ENCODE measurements at places on chromosomes 16 and 17.

GRCh38 chr17:31313982-31314781 is at the start of gene EVI2B:
Gene EVI2B (minus strand): TSS chr17:31314054. CDS start chr17:31305609, 8,445 bp downstream.
- no peak for DNase-seq

DNA sequence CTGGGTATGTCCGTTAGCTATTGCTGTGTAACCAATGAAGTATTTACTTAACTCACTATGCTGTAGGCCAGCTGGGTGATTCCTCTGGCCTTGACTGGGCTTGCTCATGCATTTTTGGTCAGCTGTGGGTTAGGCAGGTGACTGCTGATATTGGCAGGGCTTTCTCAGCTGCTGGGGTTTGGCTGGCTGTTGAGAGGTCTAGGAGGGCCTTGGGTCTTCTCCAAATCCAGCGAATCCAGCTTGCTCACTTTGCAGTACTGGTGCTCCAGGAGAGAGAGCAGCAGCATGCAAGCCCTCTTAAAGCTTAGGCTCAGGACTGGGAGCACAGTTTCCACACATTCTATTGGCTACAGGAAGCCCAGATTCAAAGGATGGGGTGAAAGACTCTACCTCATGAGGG is 270.1 kb downstream of the PHKB start:
- peak; percentile 85 for DNase-seq

GRCh38 chr17:6269478-6269877 is 165.4 kb downstream of the AIPL1 start:
- peak; percentile 1 for DNase-seq

GRCh38 chr16:56231-56927 is 2.8 kb downstream of the SNRNP25 start:
- DNase-seq = no peak

DNA sequence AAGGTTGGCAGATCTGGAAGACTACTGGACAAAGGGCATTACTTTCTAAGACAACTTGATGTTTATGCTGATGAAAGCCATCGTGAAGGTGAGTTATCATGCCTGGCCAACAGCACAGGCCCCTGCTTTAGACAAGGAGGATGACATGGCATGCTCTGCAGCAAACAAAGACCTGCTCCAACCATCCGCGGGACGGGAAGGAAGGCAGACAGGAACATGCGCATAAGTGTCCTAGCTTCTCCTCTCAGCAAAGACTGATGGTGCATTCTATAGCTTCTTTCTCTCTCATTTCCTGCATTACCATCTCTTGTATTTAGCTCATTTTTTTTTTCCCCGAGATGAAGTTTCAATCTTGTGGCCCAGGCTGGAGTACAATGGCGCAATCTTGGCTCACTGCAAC is 5.4 kb downstream of the NPLOC4 start:
- no peak for DNase-seq

- DNase-seq = no peak
Measured at GRCh38 chr17:21089145-21089544, 37.6 kb upstream of the DHRS7B start.

DNA sequence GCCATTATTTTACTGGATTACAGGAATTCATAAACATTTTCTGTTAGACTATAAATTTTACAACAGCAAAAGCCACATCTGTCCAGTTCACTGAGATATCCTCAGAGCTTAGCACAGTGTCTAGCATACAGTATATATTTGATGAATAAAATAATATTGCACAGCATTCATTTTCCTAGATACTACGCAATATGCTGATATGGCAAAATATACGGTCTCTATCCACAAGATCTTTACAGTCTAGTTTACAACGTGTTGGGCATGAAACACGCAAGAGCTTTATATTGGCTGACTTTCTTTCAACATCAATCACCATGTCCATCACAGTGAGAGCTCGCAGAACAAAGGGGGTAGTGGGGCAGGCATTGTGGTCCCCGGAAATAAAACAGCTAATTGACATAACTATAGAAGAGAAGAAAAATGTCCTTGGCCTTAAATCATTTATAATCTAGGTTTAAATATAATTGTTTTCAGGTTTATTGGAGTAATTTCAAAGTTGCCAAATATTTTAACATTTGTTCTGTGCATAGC is 43.5 kb downstream of the ZNF652 start:
- DNase-seq = no peak

- peak; percentile 53 for DNase-seq
Measured at GRCh38 chr17:44218344-44219107, 949 bp downstream of the UBTF start.

DNA sequence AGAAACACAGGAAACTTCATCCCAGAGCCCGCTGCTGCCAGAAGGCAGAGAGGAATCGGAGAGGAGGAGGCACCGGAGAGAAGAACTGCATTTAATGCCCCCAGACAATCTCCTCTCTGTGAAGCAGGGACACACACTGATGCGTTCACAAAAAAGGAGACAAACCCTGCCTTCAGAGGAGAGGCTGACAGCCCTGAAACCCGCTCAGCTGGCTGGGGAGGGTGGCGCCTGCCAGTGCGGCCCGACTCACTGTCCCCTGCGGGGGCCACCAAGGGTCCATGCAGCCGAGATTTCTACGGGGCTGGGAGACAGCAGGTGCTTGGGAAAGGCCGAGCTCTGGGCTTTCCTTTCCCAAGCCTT is 21.9 kb upstream of the CACNG1 start:
- DNase-seq = no peak

- no peak for DNase-seq
Measured at GRCh38 chr17:40707745-40708144, 4.2 kb upstream of the KRT24 start.

DNA sequence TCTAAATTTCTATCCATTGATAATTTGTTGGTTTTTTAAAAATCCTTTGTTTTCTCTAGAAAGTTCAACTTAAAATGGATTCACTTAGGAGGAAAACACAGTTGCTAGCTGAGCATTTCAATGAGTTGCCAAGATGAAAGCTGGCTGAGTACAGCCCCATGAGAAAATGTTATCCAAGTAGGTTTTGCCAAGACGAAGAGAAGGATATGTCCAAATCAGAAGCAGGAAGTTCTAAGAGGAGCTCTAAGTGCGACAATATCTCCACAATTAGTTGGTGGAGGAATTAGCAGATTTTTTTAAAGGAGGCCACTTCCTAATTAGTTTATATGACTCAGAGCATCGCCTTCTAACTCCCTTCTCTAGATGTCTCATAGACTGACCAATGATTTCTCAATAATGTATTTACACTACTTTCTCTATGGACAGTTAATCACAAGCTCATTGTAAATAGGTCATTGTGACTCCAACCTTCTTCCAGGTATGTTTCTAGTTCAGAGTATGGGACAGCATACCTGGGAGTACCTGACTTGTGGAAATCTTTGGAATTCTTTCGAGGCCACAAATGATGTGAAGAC is 873.3 kb upstream of the SOX9 start:
- no peak for DNase-seq

- DNase-seq = no peak
Measured at GRCh38 chr16:55868980-55869379, 6.2 kb downstream of the CES5A start.

GRCh38 chr17:64002658-64003525 is 4.7 kb downstream of the PRR29 start:
- DNase-seq = no peak

DNA sequence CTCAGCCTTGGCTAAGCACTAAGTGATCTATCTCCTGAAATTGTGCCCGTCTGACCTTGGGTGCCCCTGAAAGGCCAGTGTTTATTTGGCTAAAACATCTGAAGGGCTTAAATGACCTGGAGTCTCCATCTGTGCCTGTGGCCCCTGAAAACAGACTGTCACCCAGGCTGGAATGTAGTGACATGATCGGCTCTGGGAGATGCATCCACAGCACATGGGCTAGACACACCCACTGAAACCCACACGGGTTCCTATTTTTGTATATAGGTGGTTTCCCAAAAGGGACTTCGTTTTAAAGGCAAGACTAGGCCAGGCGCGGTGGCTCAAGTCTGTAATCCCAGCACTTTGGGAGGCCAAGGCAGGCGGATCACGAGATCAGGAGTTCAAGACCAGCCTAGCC is 13.5 kb downstream of the CEP295NL start:
- no peak for DNase-seq

- DNase-seq = no peak
Measured at GRCh38 chr16:86531191-86531545, 20.8 kb downstream of the FOXF1 start.

- no peak for DNase-seq
Measured at GRCh38 chr17:8823279-8823678, 24.1 kb upstream of the MFSD6L start.

GRCh38 chr17:68871447-68871846 is 83.7 kb downstream of the ABCA8 start:
- no peak for DNase-seq

- DNase-seq = no peak
Measured at GRCh38 chr16:22088642-22089041, 3.7 kb upstream of the VWA3A start.

GRCh38 chr16:81779536-81780320 is 637 bp downstream of the PLCG2 start:
- DNase-seq = no peak

- DNase-seq = no peak
Measured at GRCh38 chr17:47840742-47841487, at the start of gene SCRN2. Gene SCRN2 (minus strand): TSS chr17:47841273. CDS start chr17:47840843, 430 bp downstream.

DNA sequence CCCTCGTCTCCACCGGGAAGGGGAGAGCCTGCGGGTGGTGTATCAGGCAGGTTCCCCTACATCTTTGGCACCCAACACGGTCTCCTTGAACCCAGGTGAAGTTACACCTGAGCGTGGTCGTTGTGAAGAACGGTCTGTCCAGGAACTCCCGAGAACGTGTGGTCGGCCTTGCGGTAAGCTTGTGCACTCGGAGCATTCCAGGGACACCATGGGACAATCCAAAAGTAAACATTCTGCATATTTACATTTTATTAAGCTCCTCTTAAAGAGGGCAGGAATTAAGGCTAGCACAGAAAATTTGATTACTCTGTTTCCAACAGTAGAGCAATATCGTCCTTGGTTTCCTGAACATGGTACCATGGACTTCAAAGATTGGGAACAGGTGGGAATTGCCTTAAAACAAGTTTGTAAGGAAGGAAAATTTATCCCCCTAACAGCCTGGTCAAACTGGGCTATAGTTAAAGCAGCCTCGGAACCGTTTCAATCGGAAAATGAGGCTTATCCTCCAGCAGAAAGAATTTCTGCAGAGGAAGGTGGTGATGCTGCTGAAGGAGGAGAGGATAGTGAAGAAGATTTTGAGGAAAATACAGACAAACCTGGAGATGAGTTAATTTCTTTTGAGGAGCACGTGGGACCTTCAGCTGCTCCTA is 18.2 kb downstream of the ALOX15B start:
- DNase-seq = no peak

GRCh38 chr17:47949946-47950345 is 7.7 kb downstream of the PRR15L start:
- no peak for DNase-seq

- no peak for DNase-seq
Measured at GRCh38 chr16:82672676-82673075, 45.9 kb downstream of the CDH13 start.

DNA sequence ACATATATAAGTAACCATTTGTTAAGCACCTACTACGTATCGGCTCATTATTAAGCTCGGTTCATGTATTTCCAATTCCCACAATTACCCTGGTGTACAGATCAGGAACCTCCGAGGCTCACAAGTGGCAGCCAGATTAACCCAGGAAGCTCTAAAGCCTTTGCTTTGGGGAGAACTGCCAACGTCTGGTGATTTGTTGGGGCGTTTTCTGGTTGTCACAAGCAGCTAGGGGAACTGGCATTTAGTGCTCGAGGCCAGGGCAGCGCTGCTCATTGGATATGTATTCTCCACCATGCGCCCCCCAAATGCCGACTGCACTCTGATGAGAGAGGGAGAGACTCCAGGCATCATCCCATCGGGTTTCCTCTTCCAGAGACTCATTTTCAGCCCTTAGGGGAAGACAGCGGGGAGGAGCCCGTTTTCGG is 541 bp downstream of the ZNF18 start:
- DNase-seq = no peak

- no peak for DNase-seq
Measured at GRCh38 chr17:7704601-7705268, at the start of gene EFNB3. Gene EFNB3 (plus strand): TSS chr17:7705202. CDS start chr17:7705599, 397 bp downstream.

GRCh38 chr17:64145375-64145750 is 15.4 kb upstream of the ERN1 start:
- no peak for DNase-seq

DNA sequence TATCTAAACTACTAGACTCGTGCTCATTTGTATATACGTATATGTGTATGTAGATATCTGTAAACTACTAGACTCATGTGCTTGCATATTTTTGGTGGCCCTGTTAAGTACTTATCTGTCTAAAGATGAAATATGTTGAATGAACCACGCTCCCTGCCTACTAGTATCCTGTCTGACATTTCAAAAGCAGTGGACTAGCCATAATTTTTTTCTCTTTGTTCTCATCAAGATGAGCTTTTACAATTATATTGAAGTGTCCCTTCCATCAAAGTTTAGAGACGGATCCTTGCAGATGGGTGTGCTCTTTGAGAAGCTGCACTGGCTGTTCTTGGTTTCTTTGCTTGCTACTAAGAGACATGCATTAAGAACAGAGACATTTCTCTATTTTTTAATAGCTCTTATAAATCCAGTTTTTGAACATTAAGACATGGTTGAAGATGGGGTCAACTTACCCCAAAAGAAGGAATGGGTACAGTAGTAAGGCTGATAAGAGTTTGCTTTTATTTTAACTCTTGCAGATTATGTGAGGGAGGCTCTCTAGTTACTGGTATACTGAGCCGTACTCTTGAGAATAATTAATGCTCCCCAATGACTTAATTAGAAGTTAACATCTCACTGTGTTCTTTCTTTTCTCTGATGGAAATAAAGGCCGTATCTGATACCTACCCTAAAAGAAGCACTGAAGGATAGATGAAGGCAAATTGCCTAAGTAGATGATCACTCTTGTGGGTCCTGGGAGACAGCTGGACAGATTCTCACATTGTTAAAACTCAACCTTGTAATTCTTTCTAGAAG is 3.4 kb downstream of the CNTNAP4 start:
- DNase-seq = no peak

DNA sequence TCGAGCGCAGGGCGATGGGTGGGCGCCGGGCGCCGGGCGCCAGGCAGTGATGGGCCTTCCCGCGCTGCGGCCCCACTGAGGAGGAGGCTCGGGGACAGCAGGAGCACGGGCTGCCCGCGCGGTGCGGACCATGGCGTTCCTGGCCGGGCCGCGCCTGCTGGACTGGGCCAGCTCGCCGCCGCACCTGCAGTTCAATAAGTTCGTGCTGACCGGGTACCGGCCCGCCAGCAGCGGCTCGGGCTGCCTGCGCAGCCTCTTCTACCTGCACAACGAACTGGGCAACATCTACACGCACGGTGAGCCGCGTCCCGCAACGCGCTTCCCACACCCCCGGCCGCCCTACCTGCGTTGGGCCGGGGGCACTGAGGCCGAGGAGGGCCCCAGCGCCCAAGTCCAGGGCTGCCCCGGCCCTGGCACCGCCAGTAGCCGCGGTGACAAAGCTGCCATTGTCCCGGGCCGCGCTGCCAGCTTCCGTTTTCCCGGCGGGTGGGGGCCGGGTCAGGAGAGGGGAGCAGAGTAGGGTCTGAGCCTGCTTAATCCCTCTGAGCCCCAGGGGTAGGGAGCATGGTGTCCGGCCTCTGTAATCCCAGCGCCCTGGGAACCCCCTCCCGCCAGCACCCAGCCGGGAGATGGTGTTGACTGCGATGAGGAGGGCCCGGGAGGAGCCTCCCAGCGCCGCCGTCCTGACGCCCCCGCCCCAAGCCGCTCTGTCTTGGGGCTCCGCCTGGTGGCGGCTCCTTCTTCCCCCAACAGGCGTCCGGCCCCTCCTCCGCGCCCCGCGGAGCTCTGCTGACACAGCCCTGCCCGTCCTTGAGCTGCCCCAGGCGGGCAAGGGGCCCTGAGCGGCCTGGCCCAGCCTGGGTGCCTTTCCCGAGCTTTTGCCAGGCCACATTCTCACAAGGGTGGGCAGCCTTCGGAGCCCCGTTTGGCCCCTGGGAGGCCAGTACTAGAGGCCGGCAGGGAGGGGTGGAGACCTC is 685 bp downstream of the PAQR4 start:
- no peak for DNase-seq

- DNase-seq = no peak
Measured at GRCh38 chr17:39739885-39740356, 2.2 kb downstream of the GRB7 start.
